Aorta (tissue), 5 donors: ENCODE measurements at places on chromosomes 11 and 22. TPM values are rescaled to one million over a fixed set of nuclear protein-coding genes. Genes with fewer than 3 reads are reported as not detected.
A peak's percentile ranks its signal among the peaks of the same experiment; 100 is the strongest.

Gene TRIM49B
- not detected for total RNA-seq

DNA sequence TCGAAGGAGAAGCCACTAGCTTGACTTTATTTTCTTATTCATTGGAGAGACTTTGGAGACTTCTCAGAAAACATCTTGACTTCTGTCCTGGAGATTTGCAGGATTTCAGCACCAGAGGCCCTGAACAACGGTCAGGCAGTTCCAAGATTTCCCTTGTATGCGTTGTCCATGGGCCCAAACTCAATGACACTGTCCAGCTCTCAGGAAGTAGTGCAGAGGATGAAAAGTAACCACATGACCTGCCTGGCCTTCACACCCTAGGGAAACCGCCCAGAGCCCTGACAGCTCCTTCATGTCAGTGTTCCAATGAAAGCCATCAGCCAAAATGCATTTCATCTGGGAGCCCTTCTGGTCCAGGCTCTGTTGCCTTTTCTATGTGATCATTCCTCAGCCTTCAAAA is 214.1 kb downstream of the BLID start:
- DNase-seq, result no peak

Gene BAIAP2L2
- total RNA-seq, result 0.26 TPM

Gene DLG2
- 23.3 TPM for total RNA-seq

GRCh38 chr22:46055911-46056545 is 79.1 kb upstream of the WNT7B start:
- DNase-seq, result peak; percentile 67

Gene MS4A15
- not detected for total RNA-seq

- DNase-seq, result no peak
Measured at GRCh38 chr11:86181379-86181778, 63.2 kb upstream of the EED start.

DNA sequence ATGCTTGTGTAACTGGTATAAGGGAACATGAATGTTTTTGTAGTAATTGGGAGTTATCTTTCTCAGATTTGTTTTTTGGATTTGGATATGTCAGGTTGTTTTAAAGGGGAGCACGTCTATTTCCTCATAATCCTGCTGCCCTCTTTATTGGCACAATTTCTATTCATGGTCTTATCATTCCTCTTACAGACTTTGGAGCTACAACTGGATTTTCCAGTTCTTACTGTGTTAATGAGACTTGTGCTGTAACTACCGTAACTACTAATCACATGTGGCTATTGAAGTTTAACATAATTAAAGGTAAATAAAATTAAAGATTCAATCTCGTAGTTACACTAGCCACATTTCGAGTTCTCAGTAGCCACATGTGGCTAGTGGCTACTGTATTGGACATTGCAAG is 1.9 kb downstream of the FDX1 start:
- no peak for DNase-seq

Gene TRPM5
- total RNA-seq, result not detected

DNA sequence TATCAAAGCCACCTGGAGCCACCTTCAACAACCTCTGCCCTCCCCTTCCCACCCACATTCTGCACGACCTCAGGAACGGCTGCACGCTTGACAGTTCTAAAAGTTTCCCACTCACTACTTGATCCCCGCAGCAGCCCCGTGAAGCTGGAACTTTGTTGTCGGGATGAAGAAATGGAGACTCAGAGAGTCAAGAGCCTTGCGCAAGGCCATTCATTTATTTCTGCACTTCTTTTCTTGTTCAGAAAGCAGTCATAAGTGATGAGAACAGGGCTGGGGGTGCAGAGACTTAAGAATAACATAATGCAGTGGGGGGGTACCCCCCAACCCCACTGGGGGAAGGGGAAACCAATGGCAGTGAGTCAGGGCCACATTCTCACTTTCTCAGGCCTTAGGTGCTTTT is 2.2 kb upstream of the ZFTA start:
- no peak for DNase-seq

Gene KCNJ1
- total RNA-seq, result 0.19 TPM

- DNase-seq, result no peak
Measured at GRCh38 chr11:17687946-17688670, 31.3 kb upstream of the MYOD1 start.

Gene CSNK2A3
- 6.0 TPM for total RNA-seq

DNA sequence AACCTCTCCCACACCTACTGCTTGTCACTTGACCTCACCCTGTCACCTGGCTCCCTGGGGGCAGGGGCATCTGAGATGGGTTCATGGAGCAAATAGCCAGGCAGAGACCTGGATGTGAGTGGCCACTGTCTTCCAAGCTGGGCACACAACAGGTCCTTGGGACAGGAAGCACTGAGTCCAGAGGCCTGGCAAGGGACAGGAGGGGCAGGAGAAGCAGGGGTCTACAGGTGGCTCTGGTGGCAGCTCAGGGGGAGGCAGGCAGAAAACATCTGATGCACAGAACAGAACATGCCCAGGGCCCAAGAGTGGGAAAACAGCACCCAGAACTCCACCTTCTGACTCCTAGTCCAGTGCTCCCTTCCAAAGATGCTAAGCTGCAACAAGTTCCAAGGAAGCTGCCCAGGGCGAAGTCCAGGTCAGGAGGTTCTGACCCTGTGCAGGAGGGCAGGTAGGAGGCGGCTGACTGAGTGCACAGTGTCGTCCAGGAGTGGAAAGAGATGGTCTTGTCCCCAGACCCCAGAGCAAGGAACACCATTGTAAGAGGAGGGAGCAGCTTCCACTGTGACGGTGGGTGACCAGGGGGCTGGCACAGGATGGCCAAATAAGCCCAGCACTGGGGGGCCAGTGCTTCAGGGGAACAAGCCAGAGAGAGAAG is 3.5 kb downstream of the TNFRSF13C start:
- DNase-seq, result no peak

Gene LINC01488
- not detected for total RNA-seq

Gene NEFH
- 0.63 TPM for total RNA-seq

DNA sequence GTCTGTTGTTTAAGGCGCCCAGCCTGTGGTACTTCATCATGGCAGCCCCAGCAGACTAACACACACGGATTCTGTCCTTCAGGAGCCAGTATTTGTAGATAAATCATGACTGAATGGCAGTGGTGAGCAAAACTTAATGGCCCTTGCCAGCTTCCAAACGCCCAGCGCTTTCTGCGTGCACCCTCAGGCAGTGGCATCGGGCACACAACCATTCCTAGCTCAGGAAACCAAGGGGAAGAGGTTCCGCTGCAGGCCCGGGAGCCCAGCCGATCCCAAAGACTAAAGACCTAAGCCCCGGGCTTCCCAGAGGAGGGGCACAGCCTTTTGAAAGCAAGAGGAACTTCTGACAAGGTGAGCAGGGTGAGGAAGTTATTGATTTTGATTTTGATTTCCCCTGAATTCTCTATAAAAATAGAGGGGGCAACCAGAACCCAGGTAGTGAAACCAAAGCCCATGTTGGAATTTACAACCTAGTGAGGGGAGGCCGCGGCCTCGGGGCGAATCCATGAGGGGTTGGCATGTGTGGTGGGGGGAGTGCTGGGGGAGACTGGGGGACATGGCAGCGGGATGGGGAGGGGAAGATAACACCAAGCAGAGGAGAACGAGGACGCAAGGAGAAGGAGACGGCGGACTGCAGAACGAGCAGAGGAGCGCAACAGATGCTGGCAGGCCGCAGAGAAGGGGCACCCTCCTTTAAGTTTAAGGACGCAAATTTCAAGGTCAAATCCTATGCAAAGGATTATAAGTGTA is 79.9 kb upstream of the SEPTIN5 start:
- no peak for DNase-seq

DNA sequence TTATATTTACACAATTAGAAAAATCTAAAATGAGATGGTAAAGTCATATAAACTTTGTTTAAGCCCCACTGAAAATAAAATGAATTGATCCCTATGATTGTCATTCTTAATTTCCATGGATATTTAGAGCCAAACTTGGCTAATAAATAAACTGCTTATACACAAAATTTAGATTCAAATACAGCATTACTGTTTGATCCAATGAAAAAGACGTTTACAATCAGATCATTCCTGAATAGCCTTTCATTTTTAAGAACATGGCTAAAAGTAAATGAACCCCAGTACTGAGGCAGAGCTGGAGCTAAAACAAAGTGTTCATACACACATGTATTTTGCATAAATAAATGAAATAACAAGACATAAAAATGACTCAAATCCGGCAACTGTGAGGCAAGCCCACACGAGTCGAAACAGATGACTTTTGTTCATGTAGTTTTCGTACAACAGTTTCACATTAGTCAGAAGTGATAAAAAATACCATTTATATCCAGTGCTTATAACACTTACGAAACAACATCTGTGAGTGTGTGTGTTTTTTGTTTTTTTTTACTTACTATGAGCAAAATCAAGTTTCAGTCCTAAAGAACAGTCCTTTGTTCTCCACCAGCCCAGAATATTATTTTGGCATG is 386.5 kb downstream of the SOX6 start:
- DNase-seq, result no peak

Gene TEX54
- total RNA-seq, result not detected

DNA sequence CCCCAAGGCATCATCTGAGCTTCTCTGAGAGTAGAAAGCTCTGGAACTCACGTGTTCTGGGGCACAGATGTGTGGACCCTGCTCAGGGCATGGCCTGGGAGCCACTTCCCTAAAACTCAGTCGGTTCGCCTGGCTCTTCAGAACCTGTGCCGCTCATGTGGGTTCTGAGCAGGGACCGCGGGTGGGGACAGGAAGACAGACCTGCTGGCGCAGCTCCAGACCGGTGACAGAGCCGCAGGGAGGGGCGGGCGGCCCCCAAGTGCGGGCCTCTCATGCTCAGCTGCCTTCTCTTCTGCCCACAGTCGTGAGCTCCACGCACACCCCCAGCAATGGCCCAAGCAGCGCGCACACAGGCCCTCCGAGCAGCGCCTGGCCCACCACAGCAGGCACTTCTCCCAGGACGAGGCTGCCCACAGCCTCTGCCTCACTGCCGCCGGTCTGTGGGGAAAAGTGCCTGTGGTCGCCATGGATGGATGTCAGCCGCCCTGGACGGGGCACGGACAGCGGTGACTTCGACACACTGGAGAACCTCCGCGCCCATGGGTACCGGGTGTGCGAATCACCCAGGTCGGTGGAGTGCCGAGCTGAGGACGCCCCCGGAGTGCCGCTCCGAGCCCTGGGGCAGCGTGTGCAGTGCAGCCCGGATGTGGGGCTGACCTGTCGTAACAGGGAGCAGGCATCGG is 24.2 kb downstream of the MUC5AC start:
- no peak for DNase-seq

DNA sequence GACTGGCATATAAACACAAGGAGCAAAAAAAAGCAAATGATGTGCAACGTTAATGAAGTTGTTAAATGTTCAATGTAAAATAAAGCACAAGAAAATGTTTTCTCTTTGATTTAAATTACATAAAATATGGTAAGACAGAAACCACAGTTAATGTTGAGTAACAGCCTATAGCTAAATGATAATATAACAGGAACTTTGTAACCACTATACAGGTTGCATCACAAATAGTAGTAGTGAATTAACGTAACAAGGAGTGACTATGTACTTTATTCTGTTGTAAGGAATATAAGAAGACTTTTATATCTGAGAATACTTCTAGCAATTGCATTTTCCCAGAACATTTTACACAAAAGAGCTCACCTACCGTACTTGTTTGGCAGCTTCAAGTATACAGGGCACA is 16.9 kb downstream of the SAAL1 start:
- no peak for DNase-seq

GRCh38 chr11:71171576-71171975 is 80.8 kb downstream of the SHANK2 start:
- DNase-seq, result peak; percentile 35

DNA sequence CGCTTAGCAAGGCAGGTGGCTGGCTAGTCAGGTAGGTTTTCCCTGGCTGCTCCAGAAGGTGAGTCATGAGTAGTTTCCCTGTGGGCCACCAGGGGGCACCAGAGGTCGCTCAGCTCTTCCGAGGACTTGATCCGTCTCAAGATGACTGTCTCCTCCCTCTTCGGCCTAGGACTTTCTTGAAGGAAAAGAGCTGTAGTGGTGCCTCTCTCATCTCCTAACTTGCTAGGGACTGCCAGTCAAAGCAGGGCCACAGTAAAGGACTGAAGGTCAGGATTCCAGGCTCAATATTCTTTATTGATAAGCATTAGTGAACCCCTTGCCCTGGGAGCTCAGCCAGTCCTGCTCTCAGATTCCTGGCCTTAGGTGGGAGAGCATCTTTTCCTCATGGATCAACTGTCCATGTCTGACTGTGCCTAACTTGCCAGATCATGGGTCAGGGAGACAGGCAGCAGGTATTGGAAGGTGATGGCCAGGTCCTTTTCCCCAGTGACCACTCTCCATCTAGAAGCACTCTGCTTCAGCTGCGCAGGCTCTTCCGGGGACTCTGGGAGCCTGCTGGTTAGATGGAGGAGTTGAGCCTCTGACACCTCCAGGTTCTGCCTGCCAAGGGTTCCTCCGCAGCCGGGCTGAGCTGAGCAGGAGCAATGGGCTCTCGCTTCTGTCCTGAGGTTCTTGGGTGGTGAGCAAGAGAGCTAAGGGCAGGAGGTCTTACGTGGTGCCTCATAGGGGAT is 1.9 kb downstream of the POLD4 start:
- DNase-seq, result peak; percentile 87

Gene OR8D4
- not detected for total RNA-seq

DNA sequence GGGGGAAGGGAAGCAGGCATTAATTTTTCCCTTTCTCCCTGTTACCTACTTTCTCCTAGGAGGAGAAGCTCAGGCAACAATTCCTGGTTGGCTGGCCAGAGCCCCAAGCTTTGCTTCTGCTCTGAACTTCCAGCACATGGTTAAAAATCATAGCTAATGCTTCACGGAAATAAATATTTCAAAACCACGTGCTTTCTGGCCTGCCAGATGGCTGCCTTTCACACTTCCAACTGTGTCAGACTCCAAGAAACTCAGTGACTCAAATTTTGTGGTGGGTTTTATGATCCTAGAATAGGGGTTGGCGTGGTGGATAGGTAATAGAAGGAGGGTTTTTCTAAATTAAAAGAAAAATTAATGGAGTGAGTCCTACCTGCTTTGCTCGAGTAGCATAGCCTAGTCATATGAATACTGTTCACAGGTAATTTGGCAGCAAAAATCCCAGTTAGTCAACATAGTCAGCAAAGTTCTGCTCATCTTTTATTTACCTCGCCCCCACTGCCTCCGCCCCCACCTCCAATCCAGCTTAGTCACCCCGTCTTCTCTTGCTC is 58.6 kb downstream of the SC5D start:
- no peak for DNase-seq

Gene OR5L1
- not detected for total RNA-seq

- DNase-seq, result no peak
Measured at GRCh38 chr22:38565441-38565840, 4.5 kb downstream of the DMC1 start.

DNA sequence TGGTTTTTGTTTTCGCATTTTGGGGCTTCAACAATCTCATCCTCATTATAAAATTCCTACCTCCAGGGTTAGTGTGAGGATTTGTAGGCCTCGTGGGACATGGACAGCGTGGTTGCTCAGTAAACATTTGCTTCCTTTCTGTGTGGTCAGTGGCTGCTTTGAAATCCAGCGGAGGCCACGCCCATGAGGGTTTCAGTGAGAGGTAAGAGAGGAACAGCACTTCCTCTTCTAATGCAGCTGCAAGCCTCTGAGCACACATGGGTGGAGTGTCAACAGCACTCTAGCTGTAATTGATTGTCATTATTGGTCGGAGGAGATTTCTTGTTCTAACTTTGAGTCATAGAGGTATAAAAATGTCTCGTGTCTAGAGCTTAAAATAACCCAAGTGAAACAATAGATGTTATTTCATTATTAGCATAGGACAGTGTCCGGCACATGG is 6.0 kb upstream of the ARHGAP42 start:
- no peak for DNase-seq
